ENCODE measurements at places on chromosomes 4 and X.

- no peak for DNase-seq
These were observed 37.8 kb downstream of the PCDH10 start for GRCh38 chr4:133186845-133187244.

DNA sequence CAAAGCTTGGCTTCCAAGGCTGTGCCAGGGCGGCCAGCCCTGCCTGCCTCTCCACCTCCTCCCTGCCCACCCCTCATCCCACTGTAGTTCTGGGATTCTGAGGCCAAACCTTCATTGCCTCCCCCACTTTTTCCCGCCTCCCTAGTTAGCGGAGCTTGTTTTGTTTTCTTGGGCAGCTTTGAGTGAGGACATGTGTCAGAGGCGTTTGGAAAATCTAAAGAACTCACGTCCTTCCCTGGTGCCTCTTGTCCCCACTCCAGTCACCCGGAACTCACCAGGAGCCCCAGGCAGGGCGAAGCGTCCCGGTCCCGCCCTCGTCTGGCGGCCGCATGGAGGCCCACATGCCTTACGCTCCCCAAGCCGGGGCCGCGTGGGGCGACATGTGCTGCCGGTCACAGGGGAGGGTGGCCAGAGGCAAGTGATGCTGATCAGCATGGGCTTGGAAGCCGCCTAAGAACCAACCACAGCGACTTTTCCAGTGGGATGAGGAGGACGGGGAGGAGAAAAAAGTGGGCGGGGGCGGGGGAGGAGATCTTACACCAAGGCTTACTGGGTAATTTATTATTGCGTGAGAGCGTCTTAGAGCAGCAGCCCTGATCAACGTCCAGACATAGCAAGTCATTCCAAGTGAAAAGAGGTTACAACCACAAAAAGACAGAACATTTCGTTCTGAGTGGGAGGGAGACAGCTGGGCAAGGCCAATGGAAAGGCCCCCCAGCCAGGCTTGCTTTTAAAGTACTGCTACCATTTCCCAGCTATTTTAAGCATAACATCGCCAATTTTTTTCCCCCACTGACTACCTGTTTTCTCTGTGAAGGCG lies 48.5 kb downstream of the PRPS1 start:
- DNase-seq: peak; percentile 30

DNA sequence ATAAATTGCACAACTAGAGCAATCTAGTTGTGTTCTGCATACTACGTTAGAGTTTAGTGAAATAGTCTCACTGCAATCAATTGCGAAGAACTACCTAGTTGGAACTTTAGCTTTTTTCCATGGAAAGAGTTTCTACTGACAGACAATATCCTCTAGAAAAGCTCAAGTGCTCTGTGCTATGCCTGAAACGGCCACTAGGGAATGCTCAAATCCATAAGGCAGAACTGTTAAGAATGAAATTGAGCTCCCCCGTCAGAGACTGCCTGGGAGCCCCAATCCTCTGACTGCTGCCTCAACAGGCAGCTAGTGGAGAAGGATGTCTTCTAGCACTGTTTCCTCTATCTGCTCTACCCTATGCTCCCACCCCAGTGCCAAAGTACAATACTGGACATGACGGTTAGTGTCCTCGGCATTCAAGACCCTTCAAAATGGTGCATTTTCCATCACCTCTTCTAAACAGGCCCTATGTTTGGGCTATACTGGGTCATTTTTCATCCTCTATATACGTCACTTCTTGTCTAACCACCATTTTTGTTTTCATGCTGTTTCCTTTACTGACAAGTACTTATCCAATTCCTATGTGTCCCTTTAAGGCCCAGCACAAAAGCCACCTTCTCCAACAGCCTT lies 35.3 kb downstream of the FRMD7 start:
- DNase-seq: no peak

DNA sequence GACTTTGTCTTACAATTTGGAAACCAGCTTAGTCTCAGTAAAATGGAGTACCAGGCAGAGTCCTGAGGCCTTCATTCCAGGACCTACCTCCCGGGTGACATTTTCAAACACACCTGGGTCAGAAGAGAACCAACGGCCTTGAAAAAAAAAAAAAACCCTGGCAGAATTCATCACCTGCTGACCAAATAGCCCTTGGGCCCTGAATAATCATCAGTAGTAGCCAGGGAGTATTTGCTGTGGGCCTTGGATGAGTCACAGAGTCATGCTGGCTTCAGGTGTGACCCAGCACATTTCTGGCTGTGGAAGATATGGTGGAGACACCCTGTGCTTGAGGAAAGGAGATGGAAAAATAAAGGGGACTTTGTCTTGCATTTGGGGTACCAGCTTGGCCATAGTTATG lies 92.2 kb downstream of the LPAR4 start:
- no peak for DNase-seq

DNA sequence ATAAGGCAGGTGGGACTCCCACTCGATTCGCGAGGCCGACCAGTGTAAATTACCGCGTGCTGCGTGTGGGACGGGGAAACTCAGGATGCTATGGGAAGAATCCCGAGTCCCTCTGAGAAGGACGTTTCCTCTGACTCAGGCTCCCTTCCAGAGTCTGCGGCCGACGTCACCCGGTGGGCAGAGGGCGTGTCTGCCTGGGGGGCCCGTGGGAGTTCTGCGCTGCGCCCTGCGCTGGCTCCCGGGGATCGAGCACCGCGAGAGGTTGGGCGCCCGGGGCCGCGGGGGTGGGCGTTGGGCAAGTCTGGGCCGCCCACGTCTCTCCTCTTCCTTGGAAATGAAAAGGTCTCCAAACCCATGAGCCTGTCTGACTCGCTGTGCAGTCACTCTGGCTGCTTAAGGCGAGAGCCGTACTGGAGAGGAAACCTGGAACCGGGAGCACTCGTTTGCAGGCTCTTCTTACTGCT lies 568 bp downstream of the NIPAL1 start:
- peak; percentile 33 for DNase-seq

DNA sequence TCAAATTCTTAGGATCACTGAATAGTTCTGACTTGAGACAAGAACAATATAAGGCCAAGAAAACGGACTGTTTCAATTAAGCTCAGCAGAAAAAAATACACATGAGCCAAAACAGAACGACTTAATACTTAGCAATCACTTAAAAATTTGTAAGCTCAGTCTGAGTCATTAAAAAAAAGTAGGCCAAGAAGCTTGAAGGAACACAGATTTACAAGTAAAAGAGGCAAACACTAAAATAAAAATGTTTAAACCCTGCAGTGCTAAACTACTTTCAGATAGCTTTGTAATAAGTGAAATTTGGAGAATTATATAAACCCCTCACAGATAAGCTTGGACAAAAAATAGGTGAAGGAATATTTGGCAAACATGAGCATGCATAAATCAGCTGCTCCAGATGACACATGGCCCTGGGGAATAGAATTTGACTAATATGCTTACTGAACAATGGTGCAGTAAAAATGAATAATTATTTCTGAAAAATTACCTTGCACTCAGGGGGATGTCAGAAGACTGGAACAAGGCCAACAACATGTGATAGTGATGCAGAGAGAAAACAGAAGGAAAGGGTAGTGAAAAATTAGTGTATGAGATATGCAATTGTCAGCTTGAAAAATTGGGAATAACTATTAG lies 49.6 kb downstream of the LNX1 start:
- DNase-seq: no peak

DNA sequence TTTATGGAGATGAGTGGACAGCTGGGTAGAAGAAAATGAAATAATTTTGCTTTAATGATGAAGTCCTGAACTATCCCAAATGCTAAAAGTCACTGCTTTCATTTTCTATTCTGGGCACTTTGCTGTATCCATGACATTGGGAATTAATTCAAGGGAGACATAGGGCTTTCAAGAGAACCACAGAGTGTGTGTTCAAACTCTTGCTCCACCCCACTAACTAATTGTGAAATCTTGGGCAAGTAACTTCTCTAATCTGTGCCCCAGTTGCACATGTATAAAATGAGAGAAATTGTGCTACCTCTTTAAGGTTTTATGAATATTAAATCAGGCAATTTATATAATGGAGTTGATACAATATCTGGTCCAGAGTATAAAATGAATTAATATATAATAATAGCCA lies 1422.0 kb downstream of the ADGRL3 start:
- DNase-seq: no peak

DNA sequence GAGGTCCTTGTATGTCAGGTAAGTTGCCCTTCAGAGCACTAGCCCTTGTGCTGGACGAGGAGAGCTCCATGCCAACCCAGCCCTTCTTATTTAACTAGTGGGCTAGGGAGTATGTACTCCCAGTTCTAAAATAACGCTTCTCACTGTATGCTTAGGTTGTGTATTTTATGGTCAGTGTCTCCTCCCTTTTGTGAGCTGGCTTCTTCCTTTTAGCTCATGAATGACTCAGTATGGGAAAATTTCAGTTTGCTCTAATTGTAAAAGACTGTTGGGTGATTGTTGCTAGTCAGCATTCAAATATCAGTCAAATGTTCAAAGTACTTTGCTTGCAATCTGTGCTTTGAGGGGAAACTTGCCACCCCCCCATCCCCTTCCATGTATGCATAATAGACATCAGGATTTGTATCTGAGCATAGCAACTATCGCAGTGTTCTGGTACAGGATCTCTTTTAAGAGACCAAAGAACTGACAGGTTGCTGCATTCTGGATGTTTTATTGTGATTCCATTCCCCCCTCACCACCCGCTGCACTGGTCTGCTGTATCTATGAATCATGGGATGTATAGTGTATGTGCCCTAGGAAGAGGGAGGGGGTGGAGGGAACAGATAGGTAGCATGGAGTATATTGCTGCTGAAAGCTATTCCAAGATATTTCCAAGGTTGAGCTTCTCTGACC lies 34.7 kb downstream of the DLG3 start:
- DNase-seq: no peak

- DNase-seq: no peak
These were observed 230.8 kb upstream of the ANKRD50 start for GRCh38 chr4:124943145-124943889.

GRCh38 chrX:134482371-134482770 lies 22.4 kb downstream of the HPRT1 start:
- DNase-seq: no peak

DNA sequence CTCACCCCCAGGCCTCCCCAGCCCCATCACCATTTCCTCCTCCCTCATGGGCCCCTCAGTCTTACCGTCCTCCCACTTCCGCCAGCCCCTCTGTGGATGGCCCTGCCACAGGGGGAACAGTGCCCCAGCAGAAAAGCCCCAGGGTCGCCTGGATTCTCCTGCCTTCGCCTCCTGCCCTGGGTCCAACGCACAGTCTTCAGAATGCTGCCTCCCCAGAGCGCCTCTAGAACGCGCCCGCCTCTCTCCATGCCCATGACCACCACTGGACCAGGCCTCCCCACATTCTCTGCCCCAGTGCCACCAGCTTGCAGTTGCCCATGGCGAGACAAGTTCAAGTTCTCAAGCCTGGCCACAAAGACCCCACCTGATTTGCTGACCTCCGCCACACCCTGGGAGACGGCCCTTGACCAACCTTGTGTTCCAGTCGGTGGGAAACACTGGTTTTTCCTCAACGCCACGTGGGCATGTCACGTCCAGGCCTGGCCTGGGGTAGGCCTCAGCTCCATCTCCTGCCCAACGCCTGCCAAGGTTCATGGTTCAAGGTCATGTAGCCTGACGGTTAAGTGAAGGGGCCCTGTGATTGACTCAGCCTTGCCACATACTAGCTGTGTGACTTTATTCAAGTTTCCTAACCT lies 634 bp upstream of the PLXNB3 start:
- DNase-seq: no peak

DNA sequence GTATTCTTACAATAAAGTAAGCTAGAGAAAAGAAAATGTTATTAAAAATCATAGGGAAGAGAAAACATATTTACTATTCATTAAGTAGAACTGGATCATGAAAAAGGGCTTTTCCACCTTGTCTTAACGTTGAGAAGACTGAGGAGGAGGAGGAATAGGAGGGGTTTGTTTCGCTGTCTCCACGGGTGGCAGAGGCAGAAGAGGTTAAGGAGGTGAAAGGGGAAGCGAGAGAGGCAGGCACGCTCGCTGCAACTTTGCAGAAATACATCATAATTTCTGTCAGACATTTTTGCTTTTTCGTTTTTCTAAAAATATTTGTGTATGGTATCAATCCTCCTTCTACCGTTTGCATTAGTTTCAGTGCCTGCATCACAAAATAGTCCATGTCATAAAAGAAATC lies 2375.1 kb upstream of the AGA start:
- no peak for DNase-seq

GRCh38 chr4:174553828-174554227 lies 31.5 kb upstream of the HPGD start:
- no peak for DNase-seq

GRCh38 chr4:79467246-79467932 lies 59.4 kb upstream of the GK2 start:
- no peak for DNase-seq

GRCh38 chr4:5738061-5738460 lies 27.1 kb downstream of the EVC start:
- no peak for DNase-seq

All from stimulated activated CD4-positive, alpha-beta T cell treated with anti-CD3 and anti-CD28 coated beads, Interleukin-15, amount 100 ng/mL, for 1 hour (primary cell).